ENCODE measurements at places on chromosomes 7 and 10. TPM values are rescaled to one million over a fixed set of nuclear protein-coding genes. Genes with fewer than 3 reads are reported as not detected.

The IRF5 gene
- 1.7 TPM for total RNA-seq

The PLCE1 gene
- total RNA-seq: under 0.01 TPM

The OR2A5 gene
- not detected for total RNA-seq

The SRRM3 gene
- 0.91 TPM for total RNA-seq

The FAM25A gene
- total RNA-seq: not detected

Measured in epithelial cell of umbilical artery (primary cell).